Esophagus squamous epithelium (tissue), 5 donors: ENCODE measurements at places on chromosomes 2 and 18. TPM values are rescaled to one million over a fixed set of nuclear protein-coding genes. Genes with fewer than 3 reads are reported as not detected.

GRCh38 chr18:69599377-69599776, 198.7 kb downstream of the DOK6 start:
- no peak for DNase-seq

GRCh38 chr2:166516712-166517303, 22.8 kb upstream of the SCN7A start:
- no peak for DNase-seq

The SCN7A gene
- total RNA-seq: 0.99 TPM

The RBMS1 gene
- 46.0 TPM for total RNA-seq
